ENCODE measurements at places on chromosomes 5 and 9.
A peak's percentile ranks its signal among the peaks of the same experiment; 100 is the strongest.

GRCh38 chr9:68808338-68808890 lies 103.4 kb downstream of the PIP5K1B start:
- DNase-seq = no peak

DNA sequence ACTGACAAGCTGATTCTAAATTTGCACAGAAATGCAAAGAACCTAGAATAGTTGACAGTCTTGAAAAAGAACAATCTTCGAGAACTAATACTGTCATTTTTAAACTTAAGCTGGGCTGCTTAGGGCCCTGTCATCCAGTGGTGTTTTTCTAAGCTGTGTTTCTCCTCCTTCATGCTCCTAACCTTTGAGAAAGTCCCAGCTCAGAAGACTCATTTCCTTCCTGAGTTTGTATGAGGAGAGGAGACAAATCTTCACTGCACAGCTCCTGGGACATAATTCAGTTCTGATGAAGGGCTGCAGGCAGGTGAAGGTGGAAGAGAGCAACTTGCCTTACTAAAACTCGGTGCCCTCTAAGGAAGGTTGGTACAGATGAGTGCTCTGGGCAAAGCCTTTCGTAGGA lies 109.5 kb upstream of the ANKRD55 start:
- no peak for DNase-seq

GRCh38 chr5:5629607-5629978 lies 207.1 kb downstream of the ICE1 start:
- peak; percentile 1 for DNase-seq

- DNase-seq = peak; percentile 16
These were observed 291.3 kb downstream of the FBXL7 start for GRCh38 chr5:15791274-15791673.

DNA sequence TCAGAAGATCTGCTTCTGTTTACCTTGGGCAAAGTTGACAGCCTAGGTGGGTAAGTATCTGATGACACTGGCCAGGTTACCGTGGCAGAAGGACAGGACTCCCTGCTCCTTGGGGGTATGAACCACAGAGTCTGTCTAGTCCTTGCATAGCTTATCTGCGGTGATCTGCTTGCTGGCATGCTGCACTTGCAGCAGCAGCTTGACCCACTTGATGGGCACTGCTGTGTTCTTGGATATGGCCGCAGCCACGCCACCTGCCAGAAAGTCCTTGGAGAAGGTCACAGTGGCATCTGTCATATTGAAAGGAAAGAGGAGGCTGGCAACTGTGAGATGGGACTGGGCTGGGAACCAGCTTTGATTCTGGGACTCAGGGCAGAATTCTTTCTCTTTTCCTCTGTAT lies 35.9 kb upstream of the POC5 start:
- DNase-seq = no peak

- DNase-seq = peak; percentile 87
These were observed 28.2 kb downstream of the PTPA start for GRCh38 chr9:129139233-129139992.

DNA sequence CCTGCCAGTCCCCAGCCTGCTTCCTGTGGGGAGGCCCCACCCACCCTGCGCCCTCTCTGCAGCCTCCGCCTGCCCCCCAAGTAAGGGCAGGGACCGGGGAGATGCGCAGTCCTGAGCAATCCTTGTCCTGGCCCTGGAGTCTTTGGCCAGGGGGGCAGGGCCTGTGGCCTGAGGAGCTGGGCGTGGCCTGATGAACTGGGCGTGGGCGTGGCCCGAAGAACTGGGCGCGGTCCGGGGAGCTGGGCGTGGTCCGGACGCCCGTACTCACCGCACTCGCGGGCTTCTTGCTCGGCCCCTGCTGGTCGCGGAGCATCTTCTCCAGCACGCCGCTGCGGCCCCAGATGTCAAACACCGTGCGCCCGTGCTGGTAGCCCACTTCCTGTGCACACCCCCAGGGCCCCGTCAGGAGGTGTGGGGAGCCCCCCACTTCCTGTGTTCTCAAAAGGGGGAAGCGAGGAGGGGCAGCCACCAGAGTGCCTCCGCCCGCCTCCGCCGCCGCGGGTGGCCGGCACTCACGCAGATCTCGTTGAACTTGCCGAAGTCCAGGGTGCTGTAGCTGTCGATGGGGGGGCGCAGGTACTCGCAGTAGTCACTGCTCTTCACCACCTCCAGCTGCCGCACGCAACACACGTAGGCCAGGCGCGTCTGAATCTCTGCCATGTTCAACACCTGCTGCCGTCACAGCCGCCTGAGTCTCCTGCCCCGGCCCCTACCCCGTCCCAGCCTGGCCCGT lies 2.7 kb upstream of the NSMF start:
- no peak for DNase-seq

DNA sequence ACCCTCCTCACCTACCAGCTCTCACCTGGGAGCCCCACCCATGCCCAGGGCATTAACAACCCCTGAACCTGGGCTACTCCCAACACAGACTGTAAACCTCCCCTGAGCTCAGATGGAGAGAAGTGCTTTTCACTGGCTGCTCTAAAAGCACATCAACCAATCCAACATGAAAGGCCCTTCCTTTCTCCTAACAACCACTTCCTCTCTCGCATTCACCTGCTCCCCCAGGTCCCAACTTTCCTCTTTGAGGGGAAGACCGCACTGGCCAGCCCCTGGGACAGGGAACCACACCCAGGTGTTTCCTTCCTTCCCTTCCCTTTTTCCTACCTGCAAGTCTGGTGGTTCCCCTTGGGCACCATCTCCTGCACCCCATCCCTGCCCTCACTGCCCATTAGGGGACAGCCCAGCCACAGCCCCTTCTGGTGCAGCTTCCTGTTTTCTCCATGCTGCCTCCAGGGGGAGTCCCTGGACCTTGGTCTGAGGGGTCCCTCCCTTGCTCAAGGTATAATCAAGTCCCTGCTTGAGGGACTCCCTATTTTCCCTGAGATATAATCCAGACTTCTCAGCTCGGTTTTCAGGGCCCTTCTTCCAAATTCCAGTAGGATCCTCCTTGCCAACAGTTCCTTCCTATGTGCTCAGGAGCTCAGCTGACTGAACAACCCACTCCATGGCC lies 30.5 kb upstream of the DAB2IP start:
- no peak for DNase-seq

DNA sequence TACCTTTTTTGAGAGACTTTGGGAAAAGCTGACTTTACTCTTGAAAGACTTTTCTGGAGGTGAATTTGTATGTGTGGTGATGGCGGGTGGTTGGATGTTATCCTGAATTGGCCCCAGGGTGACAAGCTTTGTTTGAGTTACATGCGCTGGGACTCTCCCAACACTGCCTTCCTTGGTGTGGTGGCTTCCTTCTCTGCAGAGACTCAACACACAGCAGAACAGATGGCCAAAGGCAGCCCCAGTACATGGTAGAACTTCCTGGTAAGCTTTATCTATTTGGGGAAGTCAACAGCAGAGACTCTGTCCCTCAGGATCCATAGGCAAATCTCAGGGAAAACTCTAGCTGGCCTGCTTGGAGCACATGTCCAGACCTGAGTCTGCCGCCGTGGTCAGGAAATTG lies 18.1 kb downstream of the C1QTNF2 start:
- no peak for DNase-seq

GRCh38 chr9:2745560-2746380 lies 28.5 kb downstream of the KCNV2 start:
- no peak for DNase-seq

DNA sequence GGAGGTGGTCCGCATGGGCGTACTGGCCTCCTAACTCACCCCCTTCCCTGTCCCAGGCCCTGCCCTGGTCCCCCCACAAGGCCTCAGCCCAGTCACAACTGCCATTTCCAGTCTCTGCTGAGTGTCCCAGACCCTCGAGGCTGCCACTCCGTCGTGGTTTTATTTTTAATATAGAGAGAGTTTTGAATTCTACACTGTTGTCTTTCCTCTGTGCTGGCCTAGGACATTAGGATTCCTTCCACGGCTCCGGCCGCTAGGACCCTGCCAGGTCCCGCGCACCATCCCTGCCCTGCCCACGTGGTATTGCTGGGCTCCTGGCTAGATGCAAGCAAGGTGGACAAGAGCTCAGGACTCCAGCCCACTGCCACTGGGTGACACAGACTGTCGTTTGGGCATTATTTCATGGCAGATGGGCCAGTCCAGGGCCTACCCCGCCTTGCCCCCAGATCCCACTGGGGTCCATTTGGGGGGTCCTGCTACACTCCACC lies 53.3 kb downstream of the SAR1B start:
- no peak for DNase-seq

- no peak for DNase-seq
These were observed 51.6 kb upstream of the C5orf46 start for GRCh38 chr5:147957901-147958300.

DNA sequence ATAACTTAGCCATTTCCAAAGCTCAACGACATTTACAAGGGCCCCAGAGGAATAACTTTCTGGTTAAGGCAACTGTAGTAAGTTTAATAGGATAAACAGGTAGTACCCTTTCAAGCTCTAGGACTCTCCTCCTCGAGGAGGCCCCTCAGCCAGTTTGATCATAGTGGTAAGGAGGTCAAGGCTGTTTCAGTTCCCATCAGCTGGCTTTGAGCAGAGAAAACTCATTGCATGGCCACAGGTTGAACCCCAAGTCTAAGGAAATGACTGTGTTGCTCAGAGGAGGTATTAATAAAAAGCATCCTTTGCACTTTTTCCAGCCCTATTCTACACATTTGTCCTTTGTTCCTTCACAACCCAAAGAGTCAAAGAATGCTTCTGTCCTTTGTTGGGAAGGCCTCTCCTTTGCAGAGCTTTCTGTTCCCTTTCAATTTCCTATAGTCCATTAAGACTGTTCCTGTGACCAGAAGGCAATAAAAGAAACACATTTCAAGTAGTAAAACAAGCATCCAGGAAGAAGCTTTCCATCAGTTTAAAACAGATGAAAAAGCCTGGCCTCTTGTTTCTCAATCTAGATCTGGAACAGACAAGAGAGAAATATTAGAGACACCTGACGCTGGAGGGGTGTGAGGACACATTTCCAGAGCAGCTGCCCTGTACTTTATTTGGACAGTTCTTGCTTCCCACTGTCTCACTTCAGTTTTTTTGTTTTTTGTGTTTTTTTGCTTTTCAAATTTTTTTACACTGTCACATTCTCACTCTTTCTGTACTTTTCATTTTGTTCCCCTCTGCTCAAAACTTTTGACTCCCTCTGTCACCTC lies 54.1 kb downstream of the PRRC1 start:
- DNase-seq = no peak

GRCh38 chr9:134055981-134056461 lies 11.8 kb downstream of the BRD3 start:
- peak; percentile 79 for DNase-seq

DNA sequence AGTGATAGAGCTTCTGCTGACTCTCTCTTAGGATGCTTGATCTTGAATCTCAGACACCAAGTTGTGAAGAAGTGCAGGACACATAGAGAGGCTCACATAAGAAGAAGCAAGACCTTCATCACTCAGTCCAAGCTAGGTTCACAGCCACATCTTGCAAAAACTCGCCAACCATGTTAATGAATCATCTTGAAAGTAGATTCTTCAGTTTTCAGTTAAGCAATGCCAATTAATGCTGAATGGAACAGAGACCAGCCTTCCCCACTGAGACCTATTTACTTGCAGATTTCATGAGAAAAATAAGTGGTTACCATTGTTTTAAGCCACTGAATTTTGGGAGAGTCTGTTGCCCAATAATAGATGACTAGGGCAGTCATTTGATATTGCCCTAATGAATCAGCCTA lies 217.7 kb upstream of the EDIL3 start:
- DNase-seq = no peak

GRCh38 chr9:93278144-93278543 lies 94.2 kb downstream of the WNK2 start:
- DNase-seq = no peak

DNA sequence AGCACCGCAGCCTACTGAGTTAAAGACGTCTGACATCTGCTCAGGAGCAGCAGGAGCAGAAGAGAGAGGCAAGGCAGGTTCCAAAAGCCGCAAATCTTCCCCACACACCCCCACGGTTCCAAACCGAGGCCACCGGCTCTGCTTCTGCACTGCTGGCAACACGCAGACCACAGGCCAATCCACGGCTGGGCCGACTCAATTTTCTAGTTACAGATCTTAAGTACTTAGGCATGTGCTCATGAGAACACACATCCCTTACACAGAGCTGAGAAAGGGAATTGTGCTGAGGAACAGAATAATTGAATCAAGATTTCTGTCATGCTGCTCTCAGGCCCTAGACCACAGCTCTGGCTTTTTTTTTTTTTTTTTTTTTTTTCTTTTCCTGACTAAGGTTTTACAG lies 32.6 kb downstream of the PAX5 start:
- DNase-seq = no peak

GRCh38 chr9:113536166-113536482 lies 72.6 kb downstream of the RGS3 start:
- DNase-seq = no peak
